ENCODE measurements at places on chromosomes 2 and 18.

- peak; percentile 6 for DNase-seq
These were observed 2.2 kb downstream of the UBXN4 start for GRCh38 chr2:135743860-135744259.

DNA sequence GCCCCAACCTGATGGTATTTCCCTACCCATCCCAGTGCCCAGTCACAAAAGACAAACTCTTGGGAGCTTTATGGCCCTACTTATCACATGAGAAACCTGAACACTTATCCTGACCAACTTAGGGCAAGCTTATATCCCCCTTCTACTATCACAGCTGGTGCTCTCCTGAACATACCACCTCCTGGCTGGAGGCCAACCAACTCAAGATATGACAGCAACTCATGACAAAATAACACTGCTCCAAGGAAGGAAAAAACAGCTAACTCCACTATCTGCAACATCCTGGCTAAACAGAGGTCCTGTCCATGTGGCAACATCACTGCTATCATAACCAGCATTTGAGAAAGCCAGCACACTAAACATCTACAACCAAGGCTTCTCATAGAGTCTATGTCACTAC, 20.9 kb upstream of the CLASP1 start:
- DNase-seq: no peak

DNA sequence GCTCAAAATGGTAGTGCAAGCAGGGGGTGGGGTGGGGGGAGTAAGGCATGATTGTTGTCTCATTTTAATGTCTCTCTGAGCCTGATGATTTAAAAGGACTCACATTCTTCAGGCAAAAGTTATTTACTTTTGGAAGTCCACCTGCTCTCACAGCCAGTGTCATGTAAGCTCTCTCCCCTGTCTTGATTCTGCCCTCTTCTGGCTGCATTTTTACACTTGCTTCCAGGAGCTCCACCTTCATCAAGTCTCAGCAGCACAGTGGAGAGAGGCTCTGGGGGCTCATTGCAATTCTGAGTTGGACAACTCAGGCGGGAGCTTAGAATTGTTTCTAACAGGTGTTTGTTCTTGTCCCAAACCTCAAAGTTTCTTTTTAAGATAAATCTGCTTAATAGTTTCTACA, 39.2 kb downstream of the GNAL start:
- no peak for DNase-seq

DNA sequence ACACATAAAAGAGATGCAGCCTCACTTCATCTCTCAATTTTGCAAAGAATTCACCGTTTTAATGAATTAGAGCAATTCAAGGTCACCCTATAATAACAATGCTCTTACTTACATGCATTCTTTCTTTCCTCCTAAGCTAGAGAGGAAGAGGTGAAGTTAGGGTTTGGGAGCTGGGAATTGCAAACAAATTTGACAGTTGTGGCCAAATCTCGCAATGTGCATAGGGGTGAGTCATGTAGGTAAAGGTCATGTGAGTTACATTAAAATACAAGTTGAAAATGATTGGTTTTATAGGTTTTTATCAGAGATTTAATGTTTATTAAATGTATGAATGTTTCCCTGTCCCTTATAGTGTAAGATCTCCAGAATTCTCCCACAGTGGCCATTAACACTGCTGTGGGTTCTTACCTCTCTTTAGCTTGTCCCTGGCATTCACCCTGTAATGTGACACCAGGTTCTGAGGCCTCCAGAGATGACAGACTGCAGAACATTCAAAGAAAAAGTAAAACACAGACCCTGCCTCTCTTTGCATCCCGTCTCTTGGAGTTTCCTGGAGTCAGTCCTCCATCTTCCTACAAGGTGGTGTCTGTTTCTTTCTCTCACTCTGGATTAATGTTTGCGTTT, 53.7 kb upstream of the LGALSL start:
- DNase-seq: no peak

DNA sequence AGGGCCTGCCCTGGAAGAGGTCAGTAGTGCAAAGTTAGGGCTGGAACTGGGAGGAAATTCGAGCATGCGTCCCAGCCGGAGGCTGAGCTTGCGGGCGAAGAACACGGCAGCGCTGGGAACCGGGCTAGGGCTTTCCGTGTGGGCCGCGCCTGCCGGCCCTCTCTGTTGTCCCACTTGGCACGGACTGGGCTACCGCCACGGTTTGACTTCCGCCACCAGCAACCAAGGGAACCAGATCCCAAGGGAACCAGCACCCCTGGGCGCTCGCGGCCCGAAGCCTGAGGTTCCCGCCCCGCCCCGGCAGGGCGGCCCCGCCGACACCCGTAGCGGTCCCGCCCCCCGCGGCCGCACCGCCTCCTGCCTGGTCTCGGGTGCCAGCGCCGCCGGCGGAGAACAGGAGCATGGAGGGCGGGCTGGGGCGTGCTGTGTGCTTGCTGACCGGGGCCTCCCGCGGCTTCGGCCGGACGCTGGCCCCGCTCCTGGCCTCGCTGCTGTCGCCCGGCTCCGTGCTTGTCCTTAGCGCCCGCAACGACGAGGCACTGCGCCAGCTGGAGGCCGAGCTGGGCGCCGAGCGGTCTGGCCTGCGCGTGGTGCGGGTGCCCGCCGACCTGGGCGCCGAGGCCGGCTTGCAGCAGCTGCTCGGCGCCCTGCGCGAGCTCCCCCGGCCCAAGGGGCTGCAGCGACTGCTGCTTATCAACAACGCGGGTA, at the start of gene SPR:
Gene SPR (plus strand): TSS at position 377 of the 708 bp plus-strand sequence. CDS start 25 bp downstream, at position 402.
- DNase-seq: peak; percentile 62

DNA sequence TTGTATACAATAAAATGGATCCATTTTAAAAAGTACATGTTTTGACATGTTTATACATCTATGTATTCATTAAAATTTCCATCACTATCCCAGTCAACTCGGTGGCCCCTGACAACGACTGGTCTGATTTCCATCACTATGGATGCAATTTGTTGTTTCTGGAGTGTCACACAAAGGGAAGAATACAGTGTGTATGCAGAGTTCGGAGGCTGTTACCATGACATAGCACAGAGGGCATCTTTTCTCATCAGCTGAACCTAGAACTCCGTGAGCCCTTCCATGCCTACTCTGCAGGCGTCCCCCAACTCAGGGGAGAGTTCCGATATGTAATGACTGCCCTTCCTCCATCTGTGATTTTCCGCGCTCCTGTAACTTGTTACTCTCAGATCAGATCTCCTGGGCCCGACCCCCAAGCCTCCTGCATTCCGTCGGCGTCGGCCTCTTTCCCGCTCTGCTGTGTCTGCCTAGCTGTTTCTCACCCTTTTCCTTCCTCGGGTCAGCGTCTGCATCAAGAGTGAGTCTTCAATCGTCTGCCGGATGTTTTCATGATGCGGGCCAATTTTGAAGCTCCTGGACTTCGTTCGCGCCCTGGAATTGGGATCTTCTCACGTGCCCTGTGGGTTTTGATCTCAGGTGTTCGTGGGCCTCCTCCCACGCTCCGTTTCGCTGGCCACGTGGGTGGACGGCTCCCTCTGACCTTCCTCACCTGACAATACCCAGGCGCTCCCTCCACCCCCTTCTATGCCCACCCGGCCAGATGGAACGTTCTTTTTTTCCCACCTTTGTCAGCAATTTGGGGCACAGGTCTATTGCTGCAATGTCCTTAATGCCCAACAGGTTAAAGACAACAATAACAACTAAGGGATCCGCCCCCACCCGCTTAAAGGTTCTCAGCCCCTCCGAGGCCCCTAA, 161.0 kb downstream of the TWIST2 start:
- no peak for DNase-seq

DNA sequence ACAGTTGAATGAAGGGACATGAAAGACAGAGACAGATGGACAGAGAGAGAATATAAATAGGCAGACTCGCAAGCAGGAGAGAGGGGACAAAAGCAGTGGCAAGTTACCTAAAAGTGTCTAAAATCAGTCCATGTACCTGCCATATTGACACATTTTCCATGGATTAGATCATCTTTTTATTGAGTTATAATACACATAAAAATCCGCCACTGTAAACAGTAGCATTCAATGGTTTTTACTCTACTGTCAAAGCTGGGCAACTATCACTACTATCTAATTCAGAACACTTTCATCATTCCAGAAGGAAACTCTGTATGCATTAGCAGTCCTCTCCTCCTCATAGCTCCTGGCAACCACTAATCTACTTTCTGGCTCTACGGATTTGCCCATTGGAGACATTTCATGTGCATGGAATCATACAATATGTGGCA, 10.1 kb downstream of the CFAP210 start:
- no peak for DNase-seq

DNA sequence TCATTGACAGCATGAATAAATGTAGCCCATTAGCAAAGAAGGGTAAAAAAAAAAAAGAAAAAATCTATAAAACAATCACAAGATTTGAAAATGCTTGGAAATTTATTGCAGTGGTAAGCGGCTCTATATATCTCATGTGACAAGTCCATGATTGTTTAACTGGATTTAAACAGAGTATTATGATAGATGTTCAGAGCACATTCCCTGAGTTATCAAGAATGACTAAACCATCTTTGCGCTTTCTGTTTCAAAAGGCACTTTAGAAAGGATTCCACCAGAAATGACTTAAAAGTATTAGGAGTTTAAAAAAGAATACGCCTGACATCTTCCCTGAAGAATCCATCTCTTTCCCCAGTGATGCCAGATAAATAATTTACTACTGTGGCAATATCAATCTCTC, 409.5 kb upstream of the UBE2E3 start:
- peak; percentile 7 for DNase-seq

DNA sequence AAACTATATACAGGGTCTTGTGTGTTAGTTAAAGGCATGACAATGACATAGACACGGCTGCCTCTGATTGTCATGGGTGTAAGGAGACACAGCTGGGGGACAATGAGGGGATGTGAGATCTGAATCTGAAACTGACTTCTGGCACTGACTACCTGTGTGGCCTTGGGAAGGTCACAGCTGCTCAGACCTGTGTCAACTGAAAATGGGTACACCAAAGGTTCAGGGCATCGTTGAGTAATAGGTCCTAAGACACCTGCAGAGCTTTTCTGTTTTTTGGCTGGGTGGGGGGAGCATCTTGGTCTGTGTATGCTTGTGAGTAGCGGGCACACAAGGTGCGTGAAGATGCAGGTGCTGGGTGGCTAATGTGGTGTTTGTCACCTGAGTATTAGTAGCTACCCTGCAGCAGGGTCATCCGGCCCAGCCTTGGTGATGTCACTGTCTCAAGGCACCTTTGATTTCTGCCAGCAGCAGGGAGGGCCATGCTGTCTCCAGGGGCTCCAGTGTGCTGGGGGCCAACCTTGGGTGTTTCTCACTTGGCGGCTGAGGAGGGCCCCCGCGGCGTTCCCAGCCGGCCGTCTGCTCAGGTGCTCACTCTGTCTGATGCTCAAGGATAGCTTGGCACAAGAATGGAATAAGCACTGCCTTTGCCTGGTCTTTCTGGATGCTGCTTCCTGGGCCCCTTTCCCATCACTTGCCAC, 53.1 kb upstream of the HS6ST1 start:
- DNase-seq: no peak

DNA sequence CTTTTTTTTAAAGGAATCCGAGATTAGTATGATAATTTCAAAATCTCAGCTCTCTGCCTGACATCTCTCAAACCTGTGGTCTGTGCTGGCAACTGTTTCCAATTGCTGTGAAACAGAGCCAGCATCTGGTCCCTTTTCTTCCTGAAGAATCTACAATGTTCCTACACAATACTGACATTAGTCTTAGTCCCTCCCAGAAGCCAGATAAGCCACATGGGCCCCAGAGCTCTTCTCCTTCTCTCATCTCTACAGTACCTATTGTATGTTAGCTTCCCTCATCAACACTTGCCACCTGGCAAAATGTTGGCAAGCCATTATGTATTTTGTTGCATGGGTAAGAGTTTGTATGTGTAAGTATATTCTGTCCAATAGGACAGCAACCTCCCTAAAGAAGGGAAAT, 62.9 kb upstream of the CDKL4 start:
- no peak for DNase-seq

DNA sequence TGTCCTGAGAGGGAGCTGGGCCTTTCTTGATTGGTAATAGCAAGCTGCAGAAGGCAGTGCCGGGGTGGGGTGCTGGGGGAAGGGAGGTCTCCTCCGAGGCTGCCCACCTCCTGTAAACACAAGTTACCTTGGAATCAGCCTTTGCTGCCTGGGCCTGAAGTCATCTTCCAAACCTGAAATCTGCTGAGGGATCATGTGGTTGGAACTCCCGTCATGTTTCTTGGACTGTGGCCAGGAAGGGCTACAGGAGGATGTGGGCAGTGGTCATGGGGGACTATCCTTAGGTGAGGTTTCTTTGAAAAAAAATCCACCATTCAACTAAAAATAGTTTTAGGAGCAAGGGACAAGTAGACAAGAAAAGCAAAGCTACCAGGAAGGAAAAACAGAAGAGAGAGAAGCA, 74.2 kb downstream of the CDK15 start:
- peak; percentile 61 for DNase-seq
